CD4-positive, alpha-beta T cell treated with Interleukin-12 subunit alpha and Interleukin-12 subunit beta, for 1 hour (primary cell): ENCODE measurements at places on chromosomes 3 and 15.

- DNase-seq = peak; percentile 57
Observed at GRCh38 chr3:152284906-152285305, 16.2 kb downstream of the MBNL1 start.

DNA sequence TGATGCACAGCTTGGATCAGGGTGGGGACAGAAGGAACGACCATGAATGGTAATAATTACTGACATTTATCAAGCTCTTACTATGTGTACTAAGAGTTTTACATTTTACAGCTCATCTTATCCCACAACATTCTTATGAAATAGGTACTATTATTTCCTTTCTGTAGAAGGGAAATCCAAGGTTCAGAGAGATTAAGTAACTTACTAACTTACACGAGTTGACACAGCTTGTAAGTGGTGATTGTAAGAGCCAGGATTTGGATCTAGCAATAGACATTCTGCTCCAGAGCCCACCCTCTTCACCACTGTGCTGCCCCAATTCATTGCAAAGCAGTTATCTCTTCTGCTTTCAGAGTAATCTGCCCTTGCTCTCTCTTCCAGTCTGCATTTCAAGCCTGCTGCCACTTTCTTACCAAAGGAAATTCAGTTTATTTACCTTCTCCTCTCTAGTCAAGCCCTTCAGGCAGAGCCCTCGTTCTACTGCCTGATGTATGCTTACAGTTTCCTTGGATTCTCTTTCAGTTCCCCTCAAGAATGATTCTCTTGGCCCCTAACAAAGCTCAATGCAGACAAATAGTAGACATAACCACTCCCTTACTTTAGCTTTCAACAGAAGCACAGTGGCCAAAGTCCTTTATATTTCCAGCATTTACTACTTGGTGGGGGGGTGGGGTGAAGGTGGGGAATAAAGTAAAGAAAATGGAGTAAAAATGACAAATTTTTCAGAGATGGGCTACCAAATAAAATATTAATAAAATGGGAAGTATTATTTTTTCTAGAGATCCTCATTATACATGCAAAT lies 65.8 kb downstream of the ATP8B4 start:
- no peak for DNase-seq

- DNase-seq = peak; percentile 70
Observed at GRCh38 chr15:62059816-62060112, 483 bp downstream of the VPS13C start.

DNA sequence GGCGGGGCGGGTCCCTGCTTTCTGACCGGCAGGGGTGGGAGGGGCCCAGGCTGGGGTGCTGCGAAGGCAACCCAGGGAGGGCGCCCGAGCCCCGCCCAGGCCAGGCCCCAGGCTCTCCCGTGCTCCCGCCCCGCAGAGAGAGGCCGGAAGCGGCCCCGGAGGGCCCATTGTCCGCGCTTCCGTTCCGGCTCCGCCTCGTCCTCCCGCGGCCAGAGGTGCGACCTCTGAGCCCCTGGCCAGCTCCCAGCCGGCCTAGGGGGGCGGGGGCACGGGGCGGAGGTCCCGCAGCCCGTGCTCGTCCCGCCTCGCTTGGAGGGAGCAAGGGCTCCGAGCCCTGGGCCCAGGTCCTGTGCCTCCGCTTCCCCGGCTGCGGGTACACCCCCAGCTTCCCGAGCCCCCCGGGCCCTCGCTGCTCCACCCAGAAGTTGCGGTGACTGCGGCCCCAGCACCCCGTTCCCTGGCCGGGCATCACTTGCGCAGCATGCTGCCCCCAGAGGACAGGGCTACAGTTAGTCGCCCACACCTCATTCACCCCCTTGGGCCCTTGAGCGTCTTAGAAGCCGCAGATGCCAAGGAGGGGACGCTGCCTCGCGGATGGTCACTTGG lies 20.4 kb upstream of the PLXND1 start:
- peak; percentile 63 for DNase-seq

- no peak for DNase-seq
Observed at GRCh38 chr15:27027229-27027628, 56.2 kb downstream of the GABRG3 start.

DNA sequence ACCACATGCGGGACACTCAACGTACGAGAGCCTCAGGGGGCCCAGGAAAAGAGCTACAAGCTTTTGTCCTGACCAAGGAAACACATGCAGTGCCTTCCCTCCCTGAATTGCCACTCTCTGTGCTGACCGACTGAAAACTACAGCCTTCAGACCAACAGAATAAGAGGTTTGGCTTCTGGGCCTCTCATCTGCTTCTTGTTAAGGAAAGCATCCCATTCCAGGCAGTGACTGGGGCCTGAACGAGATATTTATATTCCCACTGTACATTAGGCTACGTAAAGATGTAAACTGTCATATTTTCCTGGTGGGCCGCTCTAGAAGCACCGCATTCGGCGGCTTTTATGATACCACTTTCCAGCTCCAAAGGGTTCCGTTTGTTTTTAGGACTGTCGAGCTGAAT lies 208.9 kb upstream of the TPM1 start:
- no peak for DNase-seq

DNA sequence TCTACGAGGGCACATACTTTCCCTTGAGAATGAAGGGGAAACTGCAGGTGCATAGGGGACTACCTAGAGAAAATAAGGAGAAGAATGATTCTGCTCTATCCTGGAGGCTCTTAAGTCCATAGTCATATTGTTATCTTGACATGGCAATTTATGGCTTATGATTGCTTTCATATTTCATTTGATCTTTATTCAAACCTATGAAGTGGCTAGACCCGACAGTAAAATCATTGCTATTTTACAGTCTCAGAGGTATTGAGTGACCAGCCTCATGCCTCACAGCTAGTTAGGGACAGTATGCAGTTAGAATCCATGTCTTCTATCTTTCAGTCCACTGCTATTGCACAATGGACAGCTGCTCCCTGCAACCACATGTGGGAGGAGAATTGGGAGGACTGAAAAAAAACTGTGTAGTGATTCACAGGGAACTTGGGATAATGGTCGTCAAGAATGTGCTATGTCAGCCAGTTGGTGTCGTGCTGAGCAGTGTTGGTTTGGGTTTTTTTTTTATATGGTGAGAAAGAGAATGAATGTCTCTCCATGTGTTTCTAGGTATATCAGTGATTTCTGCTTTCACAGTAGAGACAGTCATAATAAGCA lies 63.2 kb upstream of the SPPL2A start:
- no peak for DNase-seq

GRCh38 chr15:45523166-45523460 lies 558 bp upstream of the SLC30A4 start:
- no peak for DNase-seq

GRCh38 chr3:168984872-168985271 lies 678.6 kb downstream of the MECOM start:
- DNase-seq = no peak

- no peak for DNase-seq
Observed at GRCh38 chr3:133561679-133562078, 11.8 kb upstream of the CDV3 start.

GRCh38 chr3:15750143-15750542 lies 47.6 kb downstream of the ANKRD28 start:
- DNase-seq = no peak

DNA sequence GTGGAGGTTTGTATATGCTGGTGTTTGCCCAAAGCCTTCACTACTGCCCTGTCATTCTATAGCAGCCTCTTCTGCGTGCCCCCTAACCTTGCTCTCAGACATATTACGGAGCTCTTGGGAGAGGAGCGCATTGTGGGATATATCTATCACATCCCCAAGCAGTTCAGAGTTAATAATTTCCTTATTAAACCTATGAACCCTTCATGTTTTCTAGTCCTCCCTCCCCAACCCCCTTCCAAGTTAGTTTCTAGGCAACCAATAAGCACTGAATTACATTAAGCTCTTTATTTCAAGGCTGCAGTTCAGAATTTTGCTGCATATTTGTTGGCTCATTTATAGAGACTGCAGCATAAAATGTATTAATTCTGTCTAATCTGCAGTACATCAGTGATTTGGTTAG lies 57.3 kb upstream of the GRM7 start:
- no peak for DNase-seq

- no peak for DNase-seq
Observed at GRCh38 chr3:188796122-188796631, 375.6 kb upstream of the TPRG1 start.

DNA sequence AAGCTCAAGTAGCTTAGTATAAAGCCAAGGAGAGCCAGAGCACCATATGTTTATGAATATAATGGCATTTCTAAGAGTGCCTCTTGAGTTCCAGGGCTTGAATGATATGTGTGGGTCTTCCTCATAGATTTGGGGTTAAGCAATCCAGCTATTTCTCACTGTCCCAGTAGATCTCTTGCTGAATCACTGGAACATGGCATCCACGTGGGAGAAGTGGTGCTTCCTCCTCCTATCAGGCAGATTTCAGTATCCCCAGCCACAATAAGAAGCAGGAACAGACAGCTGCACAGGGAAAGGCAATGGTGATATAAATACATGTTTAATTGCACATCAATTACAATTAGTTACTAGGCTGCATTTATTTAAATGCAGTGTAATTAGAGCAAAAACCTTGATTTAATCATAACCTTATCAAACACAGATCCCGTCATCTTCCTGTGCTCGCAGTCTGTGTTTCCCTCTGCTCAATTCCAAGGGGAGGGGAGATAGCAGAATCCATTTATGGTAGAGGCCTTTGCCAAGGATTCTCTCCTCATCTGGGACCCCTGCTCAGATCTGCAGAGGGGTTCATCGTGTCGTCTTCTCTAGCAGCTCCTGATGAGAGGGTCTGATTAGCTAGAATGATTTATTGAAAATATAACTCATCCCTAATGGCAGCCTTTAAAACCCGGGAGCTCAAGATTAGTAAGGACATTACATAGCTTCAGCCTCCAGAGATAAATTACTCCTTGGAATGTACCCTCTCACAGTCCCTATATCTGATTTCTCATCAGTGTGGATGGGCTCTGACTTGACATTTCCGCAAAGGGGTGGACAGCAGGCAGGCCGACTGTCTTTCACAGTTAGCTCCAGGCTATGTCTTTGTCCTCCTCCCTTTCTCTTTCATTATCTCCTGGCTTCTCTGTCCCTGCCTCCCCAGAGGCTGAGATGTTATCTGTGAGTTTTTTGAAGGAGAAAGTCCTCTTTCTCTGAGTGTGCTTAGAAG lies 775.9 kb downstream of the AGBL1 start:
- DNase-seq = no peak

DNA sequence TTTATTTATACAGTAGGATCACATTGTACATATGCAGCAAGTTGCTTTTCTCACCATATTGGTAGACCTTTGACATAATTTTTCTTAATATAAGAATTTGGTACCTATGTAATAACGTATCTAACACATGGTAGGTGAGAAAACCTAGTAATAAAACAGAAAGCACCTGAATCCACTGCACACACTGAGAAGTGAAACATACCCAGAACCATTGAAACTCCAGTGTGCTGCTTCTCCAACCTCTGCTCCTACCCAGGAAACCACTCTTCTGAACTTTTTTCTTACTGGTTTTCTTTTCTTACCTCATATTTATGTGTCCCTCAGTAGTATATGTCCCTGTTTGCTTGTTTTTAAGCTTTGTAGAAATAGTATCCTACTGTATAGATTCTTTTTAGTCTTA lies 293.0 kb downstream of the UBE2E2 start:
- no peak for DNase-seq

- DNase-seq = no peak
Observed at GRCh38 chr3:85790445-85791030, 831.7 kb downstream of the CADM2 start.

DNA sequence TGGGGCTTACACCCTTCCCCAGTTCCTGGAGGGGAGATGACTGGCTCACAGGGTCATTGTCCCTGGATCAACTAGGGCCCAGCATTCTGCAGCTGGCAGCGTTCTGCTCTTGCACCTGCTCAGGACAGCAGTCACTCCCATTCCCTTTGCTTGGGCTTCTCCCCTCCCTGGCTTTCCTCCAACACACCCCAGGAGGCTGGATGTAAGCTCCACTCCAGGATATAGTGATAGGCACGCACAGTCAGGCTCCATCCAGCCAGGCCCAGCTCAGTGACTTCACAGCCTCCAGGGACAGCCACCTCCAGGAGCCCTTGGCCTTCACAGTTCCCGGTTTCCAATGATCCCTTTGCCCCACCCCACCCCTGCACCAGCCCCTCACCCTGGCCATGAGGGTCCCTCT lies 1.9 kb downstream of the SPTBN5 start:
- no peak for DNase-seq

DNA sequence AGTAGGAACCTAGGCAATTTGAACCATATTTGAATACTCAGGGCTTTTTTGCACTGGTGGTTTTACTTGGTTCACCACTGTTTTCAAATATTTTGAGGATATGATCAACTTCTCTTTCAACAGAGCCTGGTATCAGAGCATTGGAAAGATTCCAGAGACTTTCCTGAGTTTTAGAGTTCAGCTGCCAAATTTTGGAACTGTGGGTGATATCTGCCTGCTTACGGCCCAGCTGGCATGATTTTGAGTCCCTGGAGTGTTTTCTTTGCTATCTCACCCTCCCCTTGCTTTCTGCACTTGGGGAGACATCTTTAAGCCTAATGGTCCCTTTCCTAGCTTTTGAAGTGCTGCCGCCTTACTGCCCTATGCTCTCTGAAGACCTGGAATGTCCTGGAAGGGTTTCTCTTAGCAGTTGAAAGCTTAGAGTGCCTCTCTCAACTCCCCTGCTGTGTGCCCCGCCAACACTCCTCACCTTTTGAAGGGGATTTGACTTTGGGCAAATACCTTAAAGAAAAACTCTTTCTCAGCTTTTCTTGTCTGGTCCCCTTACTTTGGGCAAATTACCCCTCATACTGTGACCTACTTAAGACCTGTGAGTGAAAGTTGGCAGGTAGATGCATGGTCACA lies 539.1 kb downstream of the MFSD1 start:
- DNase-seq = no peak

GRCh38 chr15:100726421-100727190 lies 124.2 kb downstream of the ASB7 start:
- no peak for DNase-seq

DNA sequence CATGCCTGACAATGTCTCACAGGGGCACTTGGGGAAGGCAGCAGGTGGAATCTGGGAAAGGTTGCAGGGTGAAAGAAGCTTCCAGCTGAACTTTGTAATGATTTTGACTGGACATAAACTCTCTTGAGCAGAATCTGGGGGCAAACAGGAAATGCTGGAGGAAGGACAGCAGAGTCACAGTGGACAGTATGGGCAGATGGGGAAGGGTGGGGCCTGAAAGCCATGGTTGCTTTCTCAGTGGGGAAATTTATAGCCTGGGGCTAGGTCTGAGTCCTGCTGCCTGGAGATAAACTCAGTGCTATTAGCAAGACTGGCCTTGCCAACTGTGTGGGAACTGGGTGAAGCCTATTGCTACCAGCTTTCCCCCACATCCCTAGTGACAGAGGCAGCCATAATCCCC lies 203.2 kb downstream of the OSBPL10 start:
- no peak for DNase-seq

DNA sequence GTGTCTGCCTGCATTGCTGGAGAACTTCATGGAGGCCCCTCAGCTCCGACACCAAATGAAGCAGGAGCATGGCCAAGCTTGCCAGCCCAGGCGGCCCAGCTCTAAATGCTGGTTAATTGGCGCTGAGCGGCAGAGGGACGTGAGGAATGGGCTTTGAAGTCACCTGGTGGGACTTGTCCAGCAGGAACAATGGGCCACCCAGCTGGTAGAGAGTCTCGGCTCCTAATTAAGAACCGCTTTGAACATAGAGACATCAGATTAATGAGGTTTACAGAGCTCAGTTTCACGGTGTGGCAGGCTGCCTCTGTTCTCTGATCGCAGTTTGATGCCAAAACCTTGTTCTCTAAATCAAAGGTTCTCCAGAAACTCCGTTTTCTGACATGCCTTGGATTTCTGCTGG lies 77.5 kb upstream of the LINGO1 start:
- DNase-seq = no peak
